ENCODE measurements at places on chromosomes 7 and 10.
A peak's percentile ranks its signal among the peaks of the same experiment; 100 is the strongest.

GRCh38 chr10:125151170-125151552 lies 9.2 kb downstream of the CTBP2 start:
- DNase-seq, result no peak

DNA sequence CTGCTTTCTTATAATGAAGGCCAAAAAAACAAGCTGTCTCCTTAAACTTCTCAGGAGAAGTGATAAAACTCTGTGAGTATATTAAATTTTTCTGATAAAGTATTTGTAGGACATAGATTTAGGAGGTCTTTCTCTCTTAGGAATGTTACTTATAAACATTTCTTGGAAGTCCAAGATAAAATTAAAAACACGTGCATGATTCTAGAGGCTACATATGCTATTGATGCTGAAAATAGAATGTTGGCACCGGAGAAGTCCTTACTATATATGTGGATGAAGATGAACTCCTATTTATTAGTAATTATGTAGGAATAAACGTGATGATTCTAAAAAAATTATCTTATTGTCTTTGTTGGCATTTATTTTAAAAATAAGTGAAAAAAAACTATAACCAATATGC lies 241.3 kb upstream of the LRRTM3 start:
- no peak for DNase-seq

DNA sequence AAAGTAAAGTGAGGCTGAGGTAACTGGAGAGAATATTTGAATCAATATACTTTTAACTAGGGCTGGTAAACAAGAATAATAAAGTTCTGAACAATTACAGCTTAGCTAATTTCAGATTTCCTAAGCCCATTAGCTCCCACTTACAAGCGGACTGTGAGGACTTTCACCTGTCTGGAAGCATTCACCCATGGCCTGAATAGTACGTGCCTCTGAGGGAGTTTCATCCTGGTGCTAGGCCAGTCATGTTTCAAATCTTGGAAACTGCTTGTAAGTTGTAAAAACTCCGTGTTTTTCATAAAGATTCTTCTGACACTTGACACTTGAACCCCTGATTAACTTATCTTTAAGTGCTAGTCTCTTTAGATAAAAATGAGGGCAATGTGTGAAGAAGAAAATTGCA lies 975.2 kb upstream of the GHITM start:
- no peak for DNase-seq

GRCh38 chr7:171364-171904 lies 20.9 kb upstream of the FAM20C start:
- DNase-seq, result no peak

- no peak for DNase-seq
Observed at GRCh38 chr10:114166043-114166442, 8.0 kb downstream of the CCDC186 start.

DNA sequence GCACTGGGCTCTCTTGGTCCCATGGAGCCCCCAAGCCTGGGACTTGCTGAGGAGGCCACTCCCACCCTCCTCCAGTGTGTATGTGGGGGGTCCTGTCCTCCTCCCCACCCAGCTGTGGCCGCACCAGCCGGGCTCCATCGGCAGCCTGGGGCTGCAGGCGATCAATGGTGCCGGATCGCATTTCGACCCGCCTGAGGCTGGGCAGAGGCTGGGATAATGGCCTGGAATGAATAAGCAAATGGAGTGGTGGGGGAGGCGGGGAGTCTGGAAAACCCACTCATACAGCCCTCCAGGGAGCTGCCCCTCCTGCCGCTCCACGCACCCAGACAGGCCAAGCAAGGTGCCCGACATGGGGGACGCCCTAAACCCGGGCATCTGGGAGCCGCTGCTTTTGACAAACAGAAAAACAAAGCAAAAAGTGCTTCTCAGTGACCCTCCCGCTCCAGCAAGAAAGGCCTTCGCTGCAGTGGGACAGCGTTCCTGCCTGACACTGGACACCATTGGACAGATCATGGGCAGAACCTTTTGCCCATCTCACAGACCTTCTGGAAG lies 160.5 kb downstream of the NRF1 start:
- DNase-seq, result peak; percentile 70

- DNase-seq, result no peak
Observed at GRCh38 chr10:12349629-12350166, 351 bp downstream of the CAMK1D start.

DNA sequence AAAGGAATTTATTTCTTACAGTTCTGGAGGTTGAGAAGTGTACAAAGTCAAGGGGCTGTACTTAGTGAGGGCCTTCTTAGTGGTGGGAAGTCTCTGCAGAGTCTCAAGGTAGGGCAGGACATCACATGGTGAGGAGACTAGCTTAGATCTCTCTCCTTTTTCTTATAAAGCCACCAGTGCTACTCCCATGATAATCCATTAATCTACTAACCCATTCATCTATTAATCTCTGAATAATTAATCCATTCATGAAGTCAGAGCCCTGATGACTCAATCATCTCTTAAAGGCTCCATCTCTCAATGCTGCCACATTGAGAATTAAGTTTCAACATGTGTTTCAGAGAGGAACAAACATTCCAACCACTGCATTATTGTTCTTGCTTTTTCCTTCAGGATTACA lies 64.4 kb upstream of the CSTF2T start:
- no peak for DNase-seq

DNA sequence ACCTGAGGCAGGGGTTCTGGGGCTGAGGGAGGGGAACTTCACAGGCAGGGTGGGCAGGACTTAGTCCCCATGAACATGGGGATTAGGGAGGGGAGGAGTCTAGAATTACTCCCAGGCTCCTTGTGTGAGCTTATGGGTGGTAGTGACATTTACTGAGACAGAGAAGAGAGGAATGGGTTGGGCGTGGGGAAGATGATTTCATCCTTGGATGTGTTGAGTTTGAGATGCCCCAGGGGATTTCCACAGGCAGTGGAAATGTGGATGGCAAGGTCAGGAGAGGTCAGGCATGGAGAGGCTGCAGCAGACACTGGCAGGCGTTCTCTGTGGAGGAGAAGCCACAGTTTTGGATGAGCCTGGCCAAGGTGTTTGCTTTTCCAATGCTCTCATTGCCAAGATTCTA lies 26.4 kb upstream of the GSDME start:
- DNase-seq, result no peak

DNA sequence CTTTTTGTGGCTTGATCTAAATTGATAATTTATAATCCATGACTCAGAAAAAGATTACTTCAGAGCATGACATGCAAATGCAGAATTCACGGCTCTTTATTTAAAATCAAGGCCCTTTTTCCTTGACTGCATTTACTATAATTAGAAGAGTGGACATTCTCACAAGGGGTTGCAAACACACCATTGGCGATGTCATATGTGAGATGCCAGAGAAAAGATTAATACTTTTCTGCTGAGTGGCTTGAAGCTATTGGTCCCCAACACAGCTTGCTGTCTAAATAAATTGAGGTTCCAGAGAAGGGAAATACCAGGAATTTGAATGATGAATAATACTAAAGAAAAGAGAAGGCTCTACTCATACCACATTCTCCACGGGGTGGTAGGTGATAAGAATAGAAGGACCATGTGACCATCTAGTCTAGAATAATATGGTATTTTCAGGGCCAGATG lies 78.7 kb upstream of the ARID5B start:
- no peak for DNase-seq

GRCh38 chr10:119209736-119210355 lies 2.5 kb downstream of the GRK5 start:
- no peak for DNase-seq

- no peak for DNase-seq
Observed at GRCh38 chr7:79593866-79594301, 140.4 kb upstream of the MAGI2 start.

All from islet precursor cell (in vitro differentiated cells).